B cell (primary cell): ENCODE measurements at places on chromosomes 13 and 19. TPM values are rescaled to one million over a fixed set of nuclear protein-coding genes. Genes with fewer than 3 reads are reported as not detected.

SOX21 gene
- not detected in 2 replicates for total RNA-seq

PLK5 gene
- not detected in 2 replicates for total RNA-seq

GARIN5A gene
- 0.34 and 0.58 TPM in 2 replicates for total RNA-seq

GRCh38 chr13:41970022-41970421 is 9.1 kb upstream of the VWA8 start:
- no peaks in the 10 kb centered on the region for H3K36me3 ChIP-seq
- no peak for DNase-seq
- no peak overlapping the region for H3K4me3 ChIP-seq

DNA sequence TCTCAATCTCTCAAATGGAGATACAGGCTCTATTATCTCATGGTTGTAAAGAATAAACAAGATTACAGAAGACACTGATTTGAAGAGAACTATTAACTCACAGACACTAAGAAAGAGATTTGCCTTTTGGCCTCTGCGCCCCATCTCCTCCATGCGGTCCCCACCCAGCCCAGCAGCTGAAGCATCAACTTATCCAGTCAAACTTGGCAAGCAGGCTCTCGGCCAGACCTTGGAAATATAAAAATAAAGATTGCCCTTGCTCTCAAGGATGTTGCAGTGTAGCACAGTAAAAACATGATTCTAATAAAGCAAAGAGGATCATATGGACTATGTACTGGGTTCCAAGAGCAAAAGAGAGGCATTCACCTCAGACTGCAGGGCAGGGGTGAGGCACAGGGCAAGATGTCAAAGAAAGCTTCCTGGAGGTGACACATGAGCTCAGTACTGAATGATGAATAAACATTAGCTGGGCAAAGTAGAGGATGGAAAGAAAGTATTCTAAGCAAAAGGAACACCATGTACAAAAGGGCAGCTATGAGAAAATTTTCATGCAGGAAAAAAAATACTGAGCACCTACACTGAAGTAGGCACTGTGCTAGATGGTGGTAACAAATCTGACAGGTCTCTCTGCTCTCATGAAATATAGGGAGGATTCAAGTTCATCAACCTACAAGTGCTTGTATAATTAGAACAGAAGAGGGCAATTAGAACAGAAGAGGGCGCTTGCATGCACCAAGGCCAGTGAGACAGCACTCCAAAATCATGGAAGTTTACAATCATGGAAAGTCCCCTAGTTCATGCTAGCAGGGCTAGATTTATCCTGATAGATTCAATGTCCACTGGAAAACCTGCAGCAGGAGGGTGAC is 85.0 kb downstream of the SACS start:
- no peaks in the 10 kb centered on the region for H3K27me3 ChIP-seq
- H3K36me3 ChIP-seq: peaks cover 21% of the 10 kb centered on the region
- DNase-seq: no peak
- no peak overlapping the region for H3K4me3 ChIP-seq
- peaks cover 3% of the 10 kb centered on the region for H3K4me1 ChIP-seq
